ENCODE measurements at places on chromosomes 2 and 18. TPM values are rescaled to one million over a fixed set of nuclear protein-coding genes. Genes with fewer than 3 reads are reported as not detected.

DNA sequence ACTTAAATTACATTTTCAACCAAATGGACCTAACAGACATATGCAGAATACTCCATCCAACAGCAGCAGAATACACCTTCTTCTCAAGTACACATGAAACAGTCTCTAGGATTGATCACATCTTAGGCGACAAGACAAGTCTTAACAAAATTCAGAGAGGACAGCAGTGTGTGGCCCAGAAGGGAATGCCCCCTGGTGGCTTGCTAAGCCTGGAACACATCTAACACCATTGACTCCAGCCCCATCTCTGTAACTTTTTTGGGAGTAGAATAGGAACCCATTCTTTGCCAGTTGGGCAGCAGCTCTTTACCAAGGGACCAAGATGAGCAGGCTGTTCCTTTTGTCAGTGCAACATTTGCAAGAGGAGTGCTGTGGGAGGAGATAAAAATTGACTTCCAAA is 249.9 kb downstream of the PLCL1 start:
- no peak for DNase-seq

DNA sequence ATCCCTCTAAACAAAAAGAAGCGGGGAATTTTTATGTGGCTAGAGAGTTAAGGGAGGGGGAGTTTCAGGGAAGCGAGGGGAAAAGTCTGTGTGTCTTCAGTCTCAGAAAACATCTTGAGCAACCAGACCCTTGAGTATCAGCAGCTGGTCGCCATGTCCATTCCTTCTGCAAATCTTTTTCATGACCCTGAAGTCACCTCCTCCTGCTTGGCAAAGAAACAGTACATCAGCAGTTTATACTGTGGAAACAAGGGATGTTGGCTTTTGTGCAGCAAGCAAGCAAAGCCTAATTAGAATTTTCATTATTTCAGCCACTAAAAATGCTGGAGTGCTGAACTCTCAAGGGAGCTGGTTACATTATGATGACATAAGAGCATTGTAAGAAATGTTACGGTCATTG is 187.4 kb upstream of the SLC8A1 start:
- no peak for DNase-seq

GRCh38 chr2:127888772-127889171 is 3.0 kb upstream of the AMMECR1L start:
- no peak for DNase-seq

DNA sequence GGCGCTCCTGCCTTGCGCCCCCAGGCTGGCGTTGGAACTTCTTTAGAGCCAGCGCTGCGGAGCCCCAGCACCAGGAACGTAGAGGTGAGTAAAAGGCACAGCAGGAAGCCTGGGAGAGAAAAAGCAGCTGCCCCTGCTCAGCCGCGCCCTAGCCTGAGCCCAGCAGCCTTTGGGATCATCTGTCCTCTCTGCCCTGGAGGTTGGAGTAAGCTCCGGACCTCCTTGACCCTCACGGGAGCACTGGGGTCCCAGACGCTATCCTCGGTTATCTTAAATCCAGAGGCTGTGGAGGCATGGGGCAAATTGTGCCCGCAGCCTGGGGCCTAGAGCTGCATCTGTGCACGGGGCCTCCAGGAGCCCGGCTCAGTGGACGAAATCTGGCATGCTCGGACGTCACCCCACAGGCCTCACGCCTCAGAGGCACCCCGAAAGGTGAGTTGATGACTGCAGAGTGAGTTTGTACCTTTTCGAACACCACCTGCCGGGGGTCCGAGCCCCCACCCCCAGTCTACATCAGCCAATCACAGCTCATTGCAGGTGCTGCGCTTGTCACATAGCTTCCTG is 1.6 kb upstream of the SLC66A2 start:
- DNase-seq = no peak

DNA sequence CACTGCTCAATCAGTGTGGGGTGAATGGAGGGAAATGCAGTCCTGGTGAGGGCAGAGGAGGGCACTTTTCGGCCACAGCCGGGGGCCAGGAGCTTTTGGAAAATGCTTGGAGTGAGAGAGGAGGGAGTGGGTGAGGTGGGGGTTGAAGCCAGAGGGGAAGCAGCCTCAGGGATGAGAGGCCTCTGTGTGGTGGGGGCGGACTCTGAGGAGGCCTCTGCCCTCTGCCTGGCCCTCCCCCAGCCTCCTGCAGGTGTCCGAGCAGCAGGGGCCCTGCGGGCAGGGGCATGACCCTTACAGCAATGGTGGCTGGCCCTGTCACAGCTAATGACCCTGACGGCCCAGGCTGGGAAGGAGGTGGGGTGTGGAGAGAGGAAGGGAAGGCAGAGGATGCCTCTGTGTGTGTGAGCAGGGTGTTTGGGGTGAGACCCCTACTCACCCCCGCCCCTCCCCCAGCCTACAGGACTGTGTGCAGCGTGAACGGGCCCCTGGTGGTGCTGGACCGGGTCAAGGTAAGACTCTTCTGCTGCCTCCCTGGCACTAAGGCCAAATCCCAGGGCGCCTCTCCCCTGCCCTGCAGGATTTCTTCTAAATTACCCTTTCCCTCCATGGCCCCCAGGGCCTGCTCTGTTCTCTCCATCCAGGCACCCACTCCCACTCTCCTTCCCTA is 7.6 kb downstream of the ATP6V1B1 start:
- DNase-seq = no peak

DNA sequence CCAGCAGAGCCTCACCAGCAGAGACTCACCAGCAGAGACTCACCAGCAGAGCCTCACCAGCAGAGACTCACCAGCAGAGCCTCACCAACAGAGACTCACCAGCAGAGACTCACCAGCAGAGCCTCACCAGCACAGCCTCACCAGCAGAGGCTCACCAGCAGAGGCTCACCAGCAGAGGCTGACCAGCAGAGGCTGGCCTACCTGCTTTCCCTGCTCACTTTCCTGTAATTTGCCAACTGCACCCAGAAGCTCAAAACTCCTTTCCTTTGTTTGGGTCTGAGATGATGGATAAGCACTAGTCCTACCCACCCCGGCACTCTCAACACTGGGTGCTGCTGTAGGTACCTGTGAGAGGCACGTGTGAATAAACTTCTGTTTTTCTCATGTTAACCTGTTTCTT is 36.4 kb upstream of the PXDN start:
- no peak for DNase-seq

- DNase-seq = no peak
Measured at GRCh38 chr2:62409442-62409841, 96.6 kb downstream of the TMEM17 start.

- DNase-seq = no peak
Measured at GRCh38 chr2:228056293-228057097, 125.0 kb downstream of the SPHKAP start.

DNA sequence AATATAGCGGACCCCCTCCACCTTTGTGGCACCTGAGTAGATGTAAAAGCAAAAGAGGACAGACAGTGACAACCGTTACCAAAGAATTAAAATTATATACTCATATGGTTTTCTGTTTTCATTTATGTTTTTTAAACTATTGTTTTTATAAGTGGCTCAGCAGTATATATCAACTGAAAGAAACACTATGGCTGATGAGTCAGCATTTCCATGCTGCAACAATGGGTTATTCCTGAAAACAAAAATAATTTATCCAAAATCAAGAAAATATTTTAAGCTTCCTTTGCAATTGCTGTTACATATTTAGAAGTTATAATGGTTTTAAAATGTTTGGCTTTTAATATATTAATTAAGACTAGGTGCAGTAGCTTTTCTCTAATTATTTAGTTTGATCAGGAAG is 17.7 kb downstream of the MRPS9 start:
- DNase-seq = no peak

DNA sequence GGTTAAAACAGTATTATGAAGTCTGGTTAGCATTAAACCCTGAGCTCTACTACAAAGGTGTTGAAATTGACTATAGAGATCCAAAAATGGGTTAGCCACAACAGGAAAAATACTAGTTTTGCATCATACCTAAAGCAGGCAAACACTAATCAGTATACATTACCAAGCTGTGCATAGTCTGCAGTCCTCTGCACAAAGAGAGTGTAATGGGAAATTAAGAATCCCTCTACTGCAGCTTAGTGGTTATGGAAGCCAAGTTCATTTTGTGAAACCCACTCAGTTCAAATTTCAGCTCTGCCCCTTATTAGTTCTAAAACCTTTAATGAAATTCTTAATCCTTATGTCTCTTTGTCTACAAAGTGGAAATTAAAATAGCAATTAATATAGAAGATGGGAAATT is 192.1 kb downstream of the MBD2 start:
- DNase-seq = no peak

DNA sequence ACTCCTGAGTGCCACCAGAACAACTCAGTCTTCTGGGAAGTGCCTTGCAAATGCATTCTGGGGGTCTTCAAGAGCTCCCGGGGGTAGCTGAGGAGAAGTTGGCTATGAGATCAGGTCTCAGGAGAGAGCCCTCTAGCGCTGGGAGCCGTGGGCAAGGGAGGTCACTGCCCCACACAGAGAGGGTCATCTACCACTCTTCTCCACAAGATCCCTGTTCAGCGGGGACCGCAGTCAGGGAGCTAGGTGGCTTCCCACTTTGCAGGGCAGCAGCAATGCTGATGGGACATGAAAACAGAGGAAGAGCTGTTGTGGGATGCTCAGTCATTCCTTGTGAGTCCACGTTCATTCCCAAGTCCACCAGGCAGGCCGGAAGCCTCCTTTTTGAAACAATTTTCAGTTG is 66.6 kb downstream of the ACKR3 start:
- DNase-seq = no peak

Gene ASXL3
- 0.12 TPM for polyA plus RNA-seq

Gene CHRND
- polyA plus RNA-seq = not detected

Gene CPLX4
- polyA plus RNA-seq = not detected

Gene ARL4C
- 1.2 TPM for polyA plus RNA-seq
